ENCODE measurements at places on chromosomes 12 and 14.

- no peak for DNase-seq
These were observed 1.5 kb downstream of the MTERF2 start for GRCh38 chr12:106985479-106985878.

GRCh38 chr12:9344541-9344940 is 136.3 kb upstream of the PZP start:
- no peak for DNase-seq

DNA sequence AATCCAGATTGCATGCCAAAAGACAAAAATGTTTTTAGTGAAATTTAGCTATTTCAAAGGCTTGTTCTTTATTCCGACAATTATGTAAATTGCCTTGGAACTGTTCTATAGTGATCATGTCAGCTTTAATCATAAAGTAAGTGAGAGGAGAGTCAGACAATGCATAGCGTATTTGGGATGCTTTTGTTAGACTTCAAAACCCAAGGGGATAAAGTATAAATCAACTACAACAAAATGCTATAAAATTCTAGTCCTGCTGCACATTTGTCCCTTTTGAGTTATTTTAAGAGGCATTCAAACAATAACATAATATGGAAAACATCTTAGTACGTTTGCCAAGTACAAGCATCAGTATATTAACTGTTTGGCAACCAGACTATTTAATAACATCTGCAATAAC is 11.3 kb downstream of the RTRAF start:
- no peak for DNase-seq

- no peak for DNase-seq
These were observed 255.9 kb downstream of the NPAS3 start for GRCh38 chr14:33194551-33194950.

- DNase-seq = no peak
These were observed 45.8 kb downstream of the MIA2 start for GRCh38 chr14:39279515-39279914.

DNA sequence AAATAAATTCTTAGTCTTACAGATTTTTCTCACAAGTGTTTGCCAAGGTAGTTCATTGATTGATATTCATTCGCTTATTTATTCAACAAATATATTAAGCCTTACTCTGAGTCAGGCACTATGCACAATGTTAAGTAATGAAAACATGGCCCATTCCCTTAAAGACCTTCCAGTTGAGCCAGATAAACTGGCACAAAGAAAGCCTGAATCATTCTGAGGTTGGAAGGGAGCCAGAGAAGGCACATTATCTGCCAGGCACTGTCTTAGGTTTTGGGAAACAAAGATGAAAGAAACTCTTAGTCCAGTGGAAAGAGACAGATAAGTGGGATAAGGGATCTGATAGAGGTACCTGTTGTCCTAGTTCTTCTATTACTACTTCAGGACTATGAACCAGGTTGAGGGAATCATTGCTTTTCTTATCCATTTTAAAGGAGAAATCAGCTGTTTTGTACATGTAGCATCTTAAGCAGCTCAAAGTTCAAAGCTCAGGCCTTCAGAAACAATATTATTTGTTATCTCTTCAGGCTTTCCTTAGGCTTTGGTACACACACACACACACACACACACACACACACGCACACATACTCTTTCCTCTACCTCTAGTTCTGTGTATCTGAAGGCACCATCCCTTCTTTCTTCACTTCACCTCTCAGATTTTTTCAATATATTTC is 27.0 kb downstream of the PDE6H start:
- DNase-seq = no peak

Measured in NCI-H1048 (cell line).